Muscle of back (tissue), 13 donors: ENCODE measurements at places on chromosomes 2 and 18. TPM values are rescaled to one million over a fixed set of nuclear protein-coding genes. Genes with fewer than 3 reads are reported as not detected.

Gene ANKRD30B
- polyA plus RNA-seq, result not detected

Gene PSMA8
- polyA plus RNA-seq, result not detected

Gene DNAJC10
- polyA plus RNA-seq, result 69.3 TPM

Gene GPR39
- polyA plus RNA-seq, result 0.16 TPM

Gene FOXI3
- polyA plus RNA-seq, result not detected

Gene SAG
- 0.18 TPM for polyA plus RNA-seq

- no peak for DNase-seq
Measured at GRCh38 chr2:29848566-29849310, 72.6 kb downstream of the ALK start.

- DNase-seq, result no peak
Measured at GRCh38 chr2:168585700-168586099, 129.6 kb downstream of the CERS6 start.

DNA sequence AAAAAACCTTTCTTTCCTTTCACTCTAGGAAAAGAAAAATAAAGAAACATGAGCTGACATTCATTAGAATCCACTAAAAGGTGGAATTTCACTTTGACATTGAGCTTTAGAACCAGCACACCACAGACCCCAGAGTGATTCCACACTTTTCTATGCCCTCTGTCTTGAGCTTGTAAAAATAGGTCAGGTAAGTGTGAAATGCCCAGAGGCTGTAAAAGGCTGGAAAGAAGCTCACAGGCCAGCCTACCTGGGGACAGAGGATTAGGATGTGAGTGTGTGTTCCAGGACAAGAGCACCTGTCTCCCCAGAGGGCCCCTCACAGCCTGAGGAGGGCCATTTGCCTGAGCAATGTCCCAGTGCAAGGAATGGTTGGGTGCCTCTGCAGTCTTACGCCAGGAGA is 56.3 kb upstream of the MYO3B start:
- DNase-seq, result no peak

- DNase-seq, result no peak
Measured at GRCh38 chr18:26453386-26453901, 94.9 kb downstream of the KCTD1 start.

DNA sequence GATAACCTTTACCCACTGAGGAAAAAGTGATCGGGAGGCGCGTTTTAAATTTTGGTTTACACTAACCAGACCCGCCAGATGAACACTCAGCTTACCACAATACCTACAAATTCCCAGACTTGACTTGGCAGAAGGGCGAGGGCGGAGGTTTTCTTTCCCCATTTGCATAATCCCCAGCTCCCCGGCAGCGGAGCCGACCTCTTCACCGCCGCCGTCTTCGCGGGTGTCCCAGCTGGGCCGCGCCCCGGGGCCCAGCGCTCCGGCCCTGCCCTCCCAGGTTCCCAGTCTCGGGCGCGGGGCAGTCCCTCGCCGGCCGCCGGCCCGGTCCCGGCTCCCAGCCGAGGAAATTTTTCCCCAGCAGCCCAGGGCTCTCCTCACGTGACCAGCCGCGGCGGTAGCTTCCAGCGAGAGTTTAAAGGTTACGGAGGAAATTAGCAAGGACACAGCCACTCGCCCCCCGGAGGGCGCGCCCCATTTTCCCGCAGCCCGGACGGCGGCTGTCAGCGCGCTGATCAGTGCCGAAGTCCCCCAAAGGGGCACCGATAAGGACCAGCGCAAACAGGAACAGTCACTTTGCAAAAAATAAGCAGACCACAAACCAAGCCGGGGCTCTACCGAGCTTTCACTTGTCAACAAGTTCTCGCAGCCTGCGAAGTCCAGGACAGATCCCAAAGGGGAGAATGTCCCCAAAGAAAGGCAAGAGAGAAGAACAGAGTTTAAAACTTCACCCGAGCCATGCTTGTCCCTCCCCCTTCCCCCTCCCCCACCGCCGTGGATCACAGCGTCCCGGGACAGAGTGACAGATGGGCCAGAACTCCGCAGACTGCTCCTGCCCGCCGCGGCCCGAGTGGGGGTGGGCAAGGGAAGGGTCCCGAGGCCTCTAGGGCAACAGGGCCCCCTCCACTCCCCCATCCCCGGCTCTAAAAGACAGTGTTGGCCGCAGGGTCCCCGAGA is 1.3 kb upstream of the PRKCE start:
- peak; percentile 87 for DNase-seq
